ENCODE measurements at places on chromosomes 4 and X.
A peak's percentile ranks its signal among the peaks of the same experiment; 100 is the strongest.

- DNase-seq = no peak
These were observed 63.3 kb downstream of the USP9X start for GRCh38 chrX:41148553-41148952.

GRCh38 chr4:87108142-87108546, 112.3 kb downstream of the KLHL8 start:
- DNase-seq = peak; percentile 14

DNA sequence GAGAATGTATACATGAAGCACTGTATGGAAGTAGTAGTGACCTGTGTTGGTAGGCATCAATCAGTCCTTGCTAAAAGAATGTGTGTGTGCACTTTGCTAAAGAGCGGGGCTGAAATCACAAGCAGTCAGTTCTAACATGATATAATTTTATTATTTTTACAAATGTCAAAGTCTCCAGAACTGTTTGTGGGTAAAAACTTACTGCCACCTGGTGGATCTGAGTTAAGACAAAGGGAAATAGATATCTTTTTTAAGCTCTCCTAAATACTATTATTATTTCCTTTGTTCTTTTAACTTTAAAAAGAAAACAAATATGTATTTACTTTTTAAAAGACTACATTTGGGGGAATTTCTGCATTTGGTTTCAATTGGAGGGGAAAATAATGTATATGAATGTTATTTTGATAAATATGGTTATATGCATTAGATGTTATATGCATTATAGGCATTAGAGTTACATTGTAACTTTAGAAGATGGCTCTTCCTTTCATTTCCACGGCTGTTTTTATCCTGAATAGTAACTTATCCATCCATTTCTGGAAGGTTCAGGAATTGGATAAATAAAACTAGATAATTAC, 7.8 kb upstream of the CLOCK start:
- DNase-seq = no peak

- no peak for DNase-seq
These were observed 267.5 kb downstream of the FAT4 start for GRCh38 chr4:125582302-125582701.

GRCh38 chr4:114870987-114871386, 242.4 kb downstream of the NDST4 start:
- no peak for DNase-seq

GRCh38 chr4:36208893-36209473, 35.3 kb downstream of the ARAP2 start:
- DNase-seq = peak; percentile 29

- DNase-seq = no peak
These were observed 84.0 kb upstream of the BMP2K start for GRCh38 chr4:78691971-78692821.

DNA sequence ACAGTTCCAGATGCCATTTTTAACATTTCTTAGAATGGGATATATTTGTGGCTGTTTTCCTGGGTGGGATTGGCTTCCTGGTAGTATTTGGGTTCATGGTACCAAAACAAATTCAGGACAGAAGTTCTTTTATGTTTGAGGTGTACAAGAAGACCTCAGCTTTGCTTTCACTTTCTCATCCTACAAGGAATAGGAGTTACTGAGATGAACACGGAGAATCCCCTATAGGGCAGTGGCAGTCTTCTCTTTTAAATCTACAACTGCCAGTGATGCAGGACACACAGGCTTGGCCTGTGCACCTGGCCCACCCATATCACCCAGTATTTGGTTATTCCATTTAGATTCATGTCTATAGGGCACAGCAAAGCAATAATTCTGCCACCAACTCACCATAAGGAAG, 35.2 kb downstream of the SLC10A7 start:
- no peak for DNase-seq

- DNase-seq = no peak
These were observed 104.2 kb downstream of the FAM47B start for GRCh38 chrX:35046660-35047296.

GRCh38 chr4:20192736-20193135, 59.0 kb upstream of the SLIT2 start:
- DNase-seq = no peak

DNA sequence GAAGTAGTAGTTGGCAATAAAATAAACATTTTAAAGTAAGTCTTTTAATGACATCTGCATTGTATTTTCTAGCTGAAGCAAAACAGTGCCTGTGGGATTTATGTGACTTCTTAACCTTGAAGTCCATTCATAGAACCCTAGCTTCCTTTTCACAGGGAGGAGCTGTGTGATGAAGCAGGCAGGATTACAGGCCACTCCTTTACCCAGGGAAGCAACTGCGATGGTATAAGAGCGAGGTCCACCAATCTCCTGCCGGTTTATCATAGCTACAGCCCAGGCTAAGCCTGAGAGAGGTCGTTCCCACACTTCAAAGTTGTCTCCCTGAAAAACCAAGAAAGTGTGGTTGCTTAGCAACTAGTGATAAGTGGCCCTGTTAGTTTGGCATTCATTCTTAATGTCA, 7.0 kb downstream of the RPL36A start:
- DNase-seq = no peak

GRCh38 chrX:20372533-20372932, 105.8 kb upstream of the RPS6KA3 start:
- DNase-seq = no peak

DNA sequence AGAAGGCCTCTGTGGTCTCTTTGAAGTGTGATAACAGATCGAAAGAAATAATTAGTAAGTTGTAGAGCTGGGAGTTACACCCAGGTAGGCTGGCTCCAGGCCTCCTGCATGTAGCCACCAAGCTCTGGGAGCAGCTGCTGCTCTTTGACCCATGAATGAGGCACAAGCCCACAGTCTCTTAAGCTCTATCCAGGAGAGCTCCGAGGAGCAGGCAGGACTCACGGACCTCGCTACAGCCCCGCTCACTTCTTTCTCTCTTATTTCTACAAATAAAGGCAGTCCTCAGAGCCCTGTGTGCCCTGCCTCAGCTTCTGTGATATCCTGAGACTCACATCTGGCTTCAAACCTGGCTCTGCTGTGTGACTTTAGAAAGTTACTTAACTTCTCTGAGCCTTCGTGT, 86.9 kb downstream of the EVC start:
- no peak for DNase-seq

GRCh38 chr4:52250154-52250553, 199.1 kb downstream of the SPATA18 start:
- DNase-seq = no peak

DNA sequence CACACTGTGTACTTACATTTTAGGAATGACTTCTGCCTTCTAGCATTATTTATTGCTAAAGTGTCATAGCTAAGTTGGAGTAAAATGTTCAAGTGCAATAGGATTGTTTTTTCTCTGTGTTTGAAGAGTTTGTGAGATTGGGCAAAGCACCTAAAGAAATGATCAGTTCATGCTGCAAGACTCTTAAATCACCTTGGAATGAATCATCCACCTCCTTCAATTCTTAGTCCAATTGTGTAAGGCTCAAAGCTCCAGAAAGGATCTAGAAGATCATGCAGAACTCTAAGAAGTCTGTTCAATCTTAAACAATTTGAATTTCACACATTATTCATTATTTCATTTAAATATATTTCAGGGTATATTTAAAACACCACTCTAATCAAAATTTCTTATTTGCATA, 137.1 kb downstream of the AMELX start:
- no peak for DNase-seq

- DNase-seq = no peak
These were observed 26.6 kb upstream of the PLS3 start for GRCh38 chrX:115534383-115534782.

DNA sequence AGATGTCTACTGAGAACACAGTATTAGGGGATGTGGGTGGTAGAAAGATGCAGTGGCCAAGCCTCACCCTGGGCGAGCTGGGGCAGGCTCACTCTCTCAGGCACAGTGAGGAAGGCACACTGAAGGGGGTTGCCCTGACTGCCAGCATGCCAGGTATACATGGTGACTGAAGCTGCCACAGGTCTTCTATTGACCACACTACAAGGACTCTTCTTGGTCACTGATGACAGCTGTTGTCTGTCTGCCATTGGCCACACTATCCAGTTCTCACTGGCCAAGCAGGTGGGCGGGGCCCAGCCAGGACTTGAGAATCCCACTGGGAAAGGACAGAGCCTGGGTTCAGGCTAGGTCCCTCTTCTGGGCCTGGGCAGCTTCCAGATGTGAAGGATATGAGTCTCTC, 39.7 kb upstream of the TBC1D14 start:
- no peak for DNase-seq

- DNase-seq = no peak
These were observed 19.7 kb downstream of the HTRA3 start for GRCh38 chr4:8289151-8289750.

DNA sequence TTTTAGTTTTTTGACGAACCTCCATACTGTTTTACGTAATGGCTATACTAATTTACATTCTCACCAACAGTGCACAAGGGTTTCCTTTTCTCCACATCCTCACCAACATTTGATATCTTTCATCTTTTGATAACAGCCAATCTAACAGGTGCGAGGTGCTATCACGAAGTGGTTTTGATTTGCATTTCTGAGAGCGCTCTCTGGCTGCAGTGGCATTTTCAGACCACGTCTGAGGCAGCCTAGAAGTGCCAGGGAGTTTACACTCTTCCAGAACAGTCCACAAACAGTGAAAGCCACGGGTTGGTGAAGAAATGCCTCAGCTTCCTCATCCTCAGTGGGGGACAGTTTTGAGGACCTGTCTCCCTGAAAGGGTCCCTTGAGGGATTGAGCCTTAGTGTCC, 471.0 kb downstream of the BCOR start:
- no peak for DNase-seq

DNA sequence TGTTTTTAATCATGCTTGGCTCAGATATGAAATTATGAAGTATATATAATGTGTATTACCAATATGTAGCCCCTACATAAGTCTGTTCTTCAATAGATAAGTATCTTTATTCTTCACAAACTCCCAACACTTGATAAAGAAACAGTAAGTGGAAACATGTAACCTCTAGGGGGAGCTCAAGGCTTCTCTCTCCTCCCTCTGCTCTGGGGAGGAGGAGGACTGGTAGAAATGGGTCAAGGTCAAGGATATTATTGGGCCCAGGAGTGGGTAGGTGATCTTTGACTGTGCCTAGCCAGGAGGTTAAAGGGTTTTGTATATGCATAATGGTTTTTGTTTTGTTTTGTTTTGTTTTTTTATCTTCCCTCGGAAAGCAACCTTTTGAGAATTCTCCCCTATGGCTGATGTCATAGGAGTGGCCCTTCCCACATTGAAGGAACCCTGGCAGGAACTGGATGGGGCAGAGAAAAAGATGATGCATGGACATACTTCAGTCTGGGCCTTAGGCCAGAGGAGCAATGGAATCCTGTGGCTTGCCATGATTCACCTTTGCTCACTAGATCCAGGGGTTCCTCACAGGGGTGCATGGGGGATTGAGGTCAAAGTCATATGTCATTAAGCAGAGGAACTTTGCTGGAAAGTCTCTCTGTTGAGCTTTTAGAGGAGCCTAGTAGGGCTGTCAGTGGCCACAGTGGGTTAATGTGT, 460.3 kb downstream of the MID1IP1 start:
- DNase-seq = peak; percentile 38

DNA sequence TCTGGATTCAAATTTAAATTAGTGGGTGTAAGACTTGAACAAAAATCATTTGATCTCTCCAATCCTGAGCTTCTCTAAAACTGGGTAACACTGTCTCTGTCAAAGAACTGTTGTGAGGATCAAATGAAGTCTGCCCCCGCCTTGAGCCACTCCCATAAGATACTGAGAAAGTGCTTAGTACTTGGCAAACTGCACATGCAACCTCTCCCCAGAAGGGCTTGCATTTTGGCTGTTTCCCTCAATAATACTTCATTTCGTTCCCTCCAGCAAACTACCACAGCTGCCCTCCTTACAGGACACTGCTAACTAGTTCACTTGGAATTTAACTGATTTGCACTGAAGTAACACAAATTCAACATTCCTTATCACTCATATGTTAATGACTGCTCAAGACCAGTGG, 79.8 kb downstream of the APBB2 start:
- no peak for DNase-seq

GRCh38 chr4:127622921-127623796, 9.6 kb upstream of the INTU start:
- peak; percentile 30 for DNase-seq

GRCh38 chrX:101385795-101386541, at the start of gene BTK:
Gene BTK (minus strand): TSS chrX:101386191. CDS start chrX:101375284, 10,907 bp downstream.
- no peak for DNase-seq

DNA sequence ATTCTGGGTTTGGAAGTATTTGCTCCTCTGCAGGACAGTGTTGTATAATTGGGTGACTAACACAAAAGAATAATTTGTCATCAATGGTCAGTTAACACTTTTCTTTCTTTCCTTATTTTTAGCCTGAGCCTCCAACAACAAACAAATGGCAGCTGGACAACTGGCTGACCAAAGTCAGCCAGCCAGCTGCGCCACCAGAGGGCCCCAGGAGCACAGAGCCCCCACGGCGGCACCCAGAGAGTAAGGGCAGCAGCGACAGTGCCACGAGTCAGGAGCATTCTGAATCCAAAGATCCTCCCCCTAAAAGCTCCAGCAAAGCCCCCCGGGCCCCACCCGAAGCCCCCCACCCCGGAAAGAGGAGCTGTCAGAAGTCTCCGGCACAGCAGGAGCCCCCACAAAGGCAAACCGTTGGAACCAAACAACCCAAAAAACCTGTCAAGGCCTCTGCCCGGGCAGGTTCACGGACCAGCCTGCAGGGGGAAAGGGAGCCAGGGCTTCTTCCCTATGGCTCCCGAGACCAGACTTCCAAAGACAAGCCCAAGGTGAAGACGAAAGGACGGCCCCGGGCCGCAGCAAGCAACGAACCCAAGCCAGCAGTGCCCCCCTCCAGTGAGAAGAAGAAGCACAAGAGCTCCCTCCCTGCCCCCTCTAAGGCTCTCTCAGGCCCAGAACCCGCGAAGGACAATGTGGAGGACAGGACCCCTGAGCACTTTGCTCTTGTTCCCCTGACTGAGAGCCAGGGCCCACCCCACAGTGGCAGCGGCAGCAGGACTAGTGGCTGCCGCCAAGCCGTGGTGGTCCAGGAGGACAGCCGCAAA, 106.0 kb downstream of the KLHL8 start:
- DNase-seq = no peak

DNA sequence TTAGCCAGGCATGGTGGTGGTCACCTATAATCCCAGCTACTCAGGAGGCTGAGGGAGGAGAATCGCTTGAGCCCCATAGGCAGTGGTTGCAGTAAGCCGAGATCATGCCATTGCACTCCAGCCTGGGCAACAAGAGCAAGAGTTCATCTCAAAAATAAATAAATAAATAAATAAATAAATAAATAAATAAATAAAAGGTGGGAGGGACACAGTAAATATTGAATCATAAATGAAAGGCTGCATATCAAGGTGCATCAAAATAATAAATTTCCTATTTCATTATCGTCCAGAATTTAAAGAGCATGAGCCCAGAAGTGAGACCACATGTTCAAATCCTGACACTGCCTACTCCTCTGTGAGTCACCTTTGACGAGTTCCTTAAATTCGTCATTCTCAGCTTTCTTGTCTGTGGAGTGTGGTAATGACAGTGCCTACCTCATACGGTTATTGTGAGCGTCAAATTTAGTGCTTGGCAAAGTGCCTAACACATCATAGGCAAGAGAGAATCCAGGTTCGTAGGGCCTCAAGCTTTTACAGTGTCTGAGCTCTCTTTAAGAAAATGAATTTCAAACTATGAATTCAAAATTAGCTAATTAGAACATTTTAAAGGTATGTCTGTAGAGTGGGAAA, 49.9 kb downstream of the IL15 start:
- DNase-seq = no peak

GRCh38 chr4:25662306-25662705, 6.7 kb downstream of the SLC34A2 start:
- no peak for DNase-seq

Data from activated T-cell treated with anti-CD3 and anti-CD28 coated beads, Interleukin-2, amount 50 U/mL, for 72 hours (primary cell).